ENCODE measurements at places on chromosomes 4 and X. TPM values are rescaled to one million over a fixed set of nuclear protein-coding genes. Genes with fewer than 3 reads are reported as not detected.

DNA sequence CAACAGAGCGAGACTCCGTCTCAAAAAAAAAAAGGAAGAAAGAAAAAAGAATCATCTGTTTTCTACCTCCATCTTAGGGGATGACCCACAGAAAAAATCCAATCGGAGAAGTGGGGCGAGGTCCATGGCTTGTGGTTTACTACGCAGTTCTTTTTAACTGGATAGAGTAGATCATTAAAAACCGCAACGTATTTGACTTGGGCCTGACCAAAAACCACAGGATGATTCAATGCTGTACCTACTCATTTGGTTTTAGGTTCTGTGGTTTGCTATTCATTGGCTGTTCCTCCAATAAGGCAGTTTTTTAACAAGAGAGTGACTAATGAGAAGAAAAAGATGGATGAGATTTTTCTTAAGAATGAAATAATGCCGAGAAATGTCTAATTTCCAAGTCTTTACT, 83.7 kb downstream of the FREM3 start:
- no peak for DNase-seq

GRCh38 chr4:161285461-161285860, 878.3 kb downstream of the FSTL5 start:
- no peak for DNase-seq

Gene UGDH
- total RNA-seq, result 60.1 TPM

DNA sequence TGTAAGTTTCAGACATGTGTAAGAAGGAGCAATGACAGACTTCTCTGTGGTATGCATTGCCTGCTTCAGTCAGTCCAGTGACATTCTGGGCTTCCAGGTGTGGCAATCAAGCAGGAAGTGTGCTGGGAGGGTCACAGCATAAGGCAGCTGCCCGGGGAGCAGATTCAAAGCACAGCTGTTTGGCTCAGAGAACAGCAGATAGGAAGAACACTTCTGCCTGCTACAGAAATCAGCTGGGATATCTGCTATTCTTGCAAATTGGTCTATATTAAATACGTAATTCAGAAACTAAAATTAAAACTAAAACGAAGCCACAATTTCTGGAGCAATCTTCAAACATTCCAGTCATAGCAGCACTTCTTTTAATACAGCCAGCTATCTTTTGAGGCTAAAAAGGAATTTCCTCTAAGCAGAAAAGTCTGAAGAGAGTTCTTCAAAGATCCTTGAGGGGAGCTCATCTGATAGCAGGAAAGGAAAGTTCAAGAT, 47.5 kb upstream of the GALNT7 start:
- DNase-seq, result no peak

Gene OTC
- total RNA-seq, result 9.8 TPM

All from omental fat pad (tissue), 4 donors.